Midbrain (tissue), 1 donor: ENCODE measurements at places on chromosomes 13 and 19.

DNA sequence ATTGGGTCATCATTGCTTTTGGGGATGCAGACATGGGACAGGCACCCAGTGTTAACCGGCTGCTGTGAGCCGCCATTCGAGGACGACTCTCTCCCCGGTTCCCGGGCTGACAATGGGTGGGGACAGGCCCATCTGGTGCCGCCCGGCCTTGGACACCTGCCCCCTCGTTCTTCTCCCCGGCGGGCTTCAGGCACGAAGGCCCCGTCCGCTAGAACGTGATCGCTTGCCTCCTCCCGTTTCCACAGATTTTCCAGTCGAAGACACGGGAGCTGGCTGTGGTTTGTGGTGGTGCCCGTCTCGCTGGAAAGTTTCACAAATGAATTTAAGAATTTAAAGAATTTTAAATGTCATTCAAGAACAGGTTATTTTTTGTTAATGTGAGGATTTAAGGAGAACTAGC is 2.0 kb downstream of the PALM start:
- DNase-seq: no peak

GRCh38 chr13:107681600-107681999 is 533.7 kb downstream of the LIG4 start:
- no peak for DNase-seq

DNA sequence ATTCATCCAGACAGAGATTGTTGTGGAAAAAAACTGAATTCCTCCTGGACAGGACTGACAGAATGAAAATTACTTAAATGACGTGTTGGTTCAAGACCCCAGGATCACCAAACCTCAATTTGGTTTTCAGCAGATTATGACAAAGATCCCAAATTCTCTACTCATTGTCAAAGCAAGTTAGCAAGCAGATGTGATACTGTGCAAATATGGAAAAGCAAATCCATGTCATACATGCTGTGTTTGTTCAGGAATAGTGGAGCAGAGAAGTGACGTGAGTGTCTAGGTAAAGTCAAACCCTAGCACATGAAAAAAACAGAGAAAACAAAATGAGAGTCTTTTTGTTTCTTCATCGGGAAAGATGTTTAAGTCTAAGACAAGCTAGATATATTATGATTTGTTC is 169.2 kb upstream of the NBEA start:
- no peak for DNase-seq

- no peak for DNase-seq
These were observed 38.8 kb upstream of the GPI start for GRCh38 chr19:34325981-34326787.

GRCh38 chr19:1844513-1845124 is 3.7 kb downstream of the REXO1 start:
- no peak for DNase-seq
